HL-60 (cell line): ENCODE measurements at places on chromosomes 1 and 21.

DNA sequence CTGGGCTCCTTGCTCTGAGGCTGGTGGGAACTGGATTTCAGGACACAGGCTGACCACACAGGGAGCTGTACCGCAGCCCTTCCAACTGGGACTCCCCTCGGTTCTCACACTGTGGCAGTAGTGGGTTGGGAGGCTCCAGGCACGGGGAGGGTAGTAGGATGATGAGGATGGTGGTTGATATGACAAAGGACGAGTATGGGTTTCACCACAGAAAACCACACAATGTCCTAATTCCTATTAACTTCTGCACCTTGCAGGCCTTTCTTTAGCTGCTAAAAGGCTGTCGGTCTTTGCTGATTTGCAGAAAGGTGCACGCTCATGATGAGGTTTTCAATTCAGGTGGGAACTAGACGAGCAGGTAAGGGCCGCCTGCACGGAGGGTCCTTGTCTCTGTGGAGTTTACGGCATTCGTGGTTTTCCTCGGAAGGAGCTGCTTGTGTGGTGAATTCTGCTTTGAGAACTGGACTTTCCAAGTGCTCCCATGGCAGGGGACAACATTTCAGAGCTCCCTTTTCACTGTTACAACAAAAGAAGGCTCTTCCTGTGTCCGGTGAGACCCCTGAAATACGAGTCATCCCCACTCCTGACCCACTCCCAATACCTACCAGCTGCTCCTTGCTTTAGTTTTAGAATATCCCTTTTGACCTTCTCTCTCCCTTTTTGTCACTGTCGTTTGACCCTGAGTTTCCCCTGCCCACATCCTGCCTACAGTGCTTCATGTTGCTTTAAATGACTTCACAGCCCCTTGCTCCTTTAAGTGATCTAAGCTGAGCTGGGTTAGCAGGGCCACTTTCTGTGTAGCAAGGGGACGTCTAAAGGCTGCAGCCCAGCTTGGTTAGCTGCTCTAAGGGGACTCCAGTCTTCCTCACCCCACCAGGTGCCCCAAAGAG is 125.1 kb downstream of the MRPS6 start:
- peak; percentile 79 for DNase-seq

GRCh38 chr21:38383411-38384237 is 114.7 kb downstream of the ERG start:
- no peak for DNase-seq

DNA sequence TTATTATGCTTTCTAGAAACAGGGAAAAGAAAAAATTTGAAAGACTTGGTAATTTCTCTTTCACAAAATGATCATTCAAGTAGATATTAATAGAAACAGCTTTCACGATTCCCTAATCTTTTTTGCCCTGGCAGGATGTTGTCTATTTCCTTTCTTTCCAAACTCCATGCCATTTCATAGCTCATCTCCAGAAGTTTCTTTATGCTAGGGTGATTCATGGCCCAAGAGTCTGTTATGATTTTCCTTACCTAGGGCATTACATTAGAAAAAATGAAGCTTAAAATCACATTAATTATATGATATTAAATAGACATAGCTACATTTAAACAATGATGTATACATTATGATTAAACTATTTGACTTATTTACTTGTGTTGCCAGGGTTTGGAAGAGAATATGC is 762.1 kb downstream of the LTN1 start:
- no peak for DNase-seq

GRCh38 chr1:185062710-185063370 is 17.5 kb downstream of the RNF2 start:
- DNase-seq, result no peak

DNA sequence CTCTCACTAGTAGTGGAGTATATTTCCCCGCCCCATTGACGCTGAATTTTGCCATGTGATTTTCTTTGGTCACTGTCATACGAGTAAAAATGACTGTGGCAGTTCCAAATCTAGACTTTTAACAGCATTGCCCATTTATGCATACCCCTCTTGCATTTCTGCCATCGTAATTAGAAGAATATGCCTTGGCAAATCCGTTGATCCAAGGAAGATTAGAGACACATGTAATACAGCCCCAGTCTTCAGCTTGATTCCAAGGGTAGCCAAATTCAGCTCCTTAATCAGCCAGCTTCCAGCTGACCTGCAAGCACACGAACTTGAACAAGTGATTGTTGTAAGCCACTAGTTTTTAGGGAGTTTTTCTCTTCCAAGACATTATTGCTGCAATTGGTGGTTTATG is 290.3 kb upstream of the ADAMTS5 start:
- DNase-seq, result no peak

DNA sequence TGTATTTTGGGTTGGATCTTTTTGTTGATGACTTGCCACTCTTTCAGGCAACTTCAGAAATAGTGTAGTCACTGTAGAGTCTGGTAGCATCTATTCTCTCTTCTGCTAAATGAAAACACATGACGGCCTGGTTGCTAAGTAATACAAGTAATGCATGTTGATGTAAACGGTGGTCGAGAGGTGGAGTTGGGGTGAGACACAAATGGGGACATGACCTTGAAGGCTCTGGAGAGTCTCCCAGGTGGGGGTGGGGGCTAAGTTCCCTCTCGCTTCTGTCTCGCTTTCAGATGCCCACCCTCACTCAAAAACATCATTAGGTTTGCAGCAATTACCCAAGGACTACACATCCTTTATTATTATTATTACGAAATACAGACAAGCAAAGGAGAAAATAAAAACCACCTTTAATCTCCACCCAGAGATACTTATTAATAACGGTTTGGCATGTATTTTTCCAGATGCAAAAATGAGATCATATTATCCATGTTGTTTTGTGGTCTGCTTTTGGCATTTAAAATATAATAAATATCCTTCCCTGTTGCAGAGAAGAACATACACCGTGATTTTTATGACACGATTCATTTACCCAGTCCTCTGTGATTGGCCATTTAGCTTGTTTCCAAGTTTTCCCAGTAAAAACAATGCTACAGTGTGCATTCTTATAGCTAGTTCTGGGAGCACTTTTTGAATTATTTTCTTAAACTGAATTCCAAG is 138.1 kb downstream of the MIS18A start:
- DNase-seq, result no peak

DNA sequence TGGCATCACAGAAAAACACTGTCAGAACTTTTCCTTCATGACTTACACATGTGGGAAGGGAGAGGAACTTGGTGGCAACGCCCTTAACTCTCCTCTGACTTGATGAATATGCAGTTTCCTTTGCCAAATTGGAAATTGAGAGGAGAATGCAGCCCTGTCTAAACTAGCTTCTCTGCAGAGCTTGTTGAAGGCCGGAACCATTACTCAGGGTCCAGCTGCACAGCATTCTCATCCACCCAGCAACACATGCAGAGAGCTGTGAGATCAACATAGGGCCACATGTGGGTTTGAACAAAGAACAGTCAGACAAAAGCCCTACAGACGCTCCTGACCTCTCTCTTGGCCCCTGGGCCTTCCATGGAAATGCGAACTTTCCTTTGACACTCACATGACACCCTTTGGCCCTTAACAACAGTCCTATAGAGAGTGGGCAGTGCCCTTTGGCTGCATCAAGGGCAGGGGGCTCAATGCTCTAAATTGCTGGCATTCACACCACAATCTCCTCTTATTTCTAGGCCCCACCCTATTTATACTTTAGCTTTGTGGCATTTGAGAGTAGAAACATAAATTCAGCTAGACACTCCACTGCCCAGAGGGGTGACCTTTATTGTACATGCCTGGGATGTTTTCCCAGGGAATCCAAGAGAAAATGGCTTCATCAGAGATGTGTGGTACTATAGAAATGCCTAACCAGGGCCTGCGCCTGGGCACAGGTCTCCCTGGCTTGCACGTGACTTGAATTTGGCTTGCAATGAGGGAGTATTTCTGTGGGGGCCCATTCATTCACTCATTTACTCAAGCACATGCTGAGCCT is 64.4 kb downstream of the CDC7 start:
- no peak for DNase-seq

DNA sequence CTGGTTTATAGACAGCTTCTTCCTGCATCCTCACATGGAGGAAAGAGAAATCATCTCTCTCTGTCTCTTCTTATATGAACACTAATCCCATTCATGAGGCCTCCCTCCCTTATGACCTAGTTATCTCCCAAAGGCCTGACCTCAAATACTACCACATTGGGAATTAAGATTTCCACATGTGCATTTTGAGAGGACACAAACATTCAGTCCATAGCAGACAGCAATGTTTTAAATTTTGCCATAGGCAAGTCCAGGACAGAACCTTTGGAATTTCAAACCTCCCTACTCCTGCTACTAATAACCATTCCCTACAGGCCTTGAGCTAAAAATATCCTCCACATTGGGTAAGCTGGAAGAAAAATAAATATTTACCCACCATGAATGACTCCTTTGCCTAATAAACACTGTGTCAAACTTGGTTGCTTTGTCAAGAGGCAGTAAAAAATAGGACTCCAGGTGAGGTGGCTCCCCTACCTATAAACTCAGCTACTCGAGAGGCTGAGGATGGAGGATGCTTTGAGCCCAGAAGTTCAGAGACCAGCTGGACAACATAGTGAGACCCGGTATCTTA is 113.7 kb downstream of the ZNF281 start:
- no peak for DNase-seq

- no peak for DNase-seq
Observed at GRCh38 chr1:97066860-97067259, 345.3 kb downstream of the PTBP2 start.

DNA sequence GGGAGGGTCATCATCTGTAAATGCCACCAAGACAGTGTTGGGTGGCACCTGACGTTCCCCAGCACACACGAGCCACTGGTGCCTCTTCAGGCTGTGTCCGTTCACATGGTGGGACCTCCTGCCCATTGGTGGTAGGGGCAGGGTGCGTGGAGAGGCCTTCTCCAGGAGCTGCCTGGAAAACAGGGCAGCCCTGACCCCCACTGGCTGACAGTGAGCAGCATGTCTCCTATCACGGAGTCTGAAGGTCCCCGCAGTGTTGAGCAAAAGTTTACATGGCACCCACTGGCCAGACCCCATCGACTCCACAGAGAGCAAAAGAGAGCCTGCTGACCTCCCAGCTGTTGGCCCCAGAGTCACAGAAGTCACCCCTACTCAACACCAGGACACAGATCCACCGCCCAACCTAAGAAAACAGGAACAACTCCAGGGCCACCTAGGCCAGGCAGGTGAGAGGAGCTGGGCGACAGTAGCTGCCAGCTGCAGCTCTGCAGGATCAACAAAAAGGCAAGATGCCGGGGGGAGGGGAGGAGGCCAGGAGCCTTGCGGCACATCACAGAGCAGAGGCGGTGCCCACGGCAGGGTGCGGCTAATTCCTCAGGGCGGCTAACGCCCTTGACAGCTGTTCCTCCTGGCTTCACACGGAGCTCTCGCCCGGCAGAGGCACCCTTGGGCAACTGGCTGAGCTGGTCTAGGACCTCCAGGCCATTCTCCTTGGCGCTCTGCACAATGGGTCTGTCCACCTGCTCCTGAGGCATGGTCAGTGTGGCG is 14.4 kb upstream of the IFI6 start:
- DNase-seq, result no peak

- no peak for DNase-seq
Observed at GRCh38 chr1:151839457-151840403, at the start of gene C2CD4D. C2CD4D (minus strand) TSS chr1:151839820; CDS start chr1:151838989, 831 bp downstream.

- no peak for DNase-seq
Observed at GRCh38 chr1:3297756-3298155, 156.7 kb upstream of the ARHGEF16 start.

- no peak for DNase-seq
Observed at GRCh38 chr1:209038735-209039134, 544.8 kb upstream of the CAMK1G start.

- peak; percentile 47 for DNase-seq
Observed at GRCh38 chr1:204127597-204128242, 24.1 kb downstream of the ETNK2 start.

DNA sequence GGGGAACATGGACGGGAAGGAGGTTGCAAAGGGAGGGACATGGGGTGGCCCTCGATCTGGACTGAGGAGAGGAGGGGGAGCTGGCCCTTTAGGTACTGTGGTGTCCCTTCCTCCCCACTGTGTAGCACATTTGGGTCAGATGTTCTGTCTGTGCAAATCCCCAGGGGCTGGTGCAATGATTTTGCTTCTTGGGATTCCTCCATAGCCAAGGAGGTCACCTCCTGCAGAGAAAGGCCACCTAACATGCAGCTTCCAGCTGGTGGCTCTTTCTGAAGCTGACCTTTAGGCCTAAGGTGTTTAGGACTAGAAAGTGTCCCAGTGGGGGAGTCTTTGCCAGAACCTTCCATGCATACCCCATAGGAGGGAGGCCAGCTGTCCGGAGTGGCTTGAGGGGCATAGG is 9.0 kb upstream of the MYOM3 start:
- DNase-seq, result no peak

DNA sequence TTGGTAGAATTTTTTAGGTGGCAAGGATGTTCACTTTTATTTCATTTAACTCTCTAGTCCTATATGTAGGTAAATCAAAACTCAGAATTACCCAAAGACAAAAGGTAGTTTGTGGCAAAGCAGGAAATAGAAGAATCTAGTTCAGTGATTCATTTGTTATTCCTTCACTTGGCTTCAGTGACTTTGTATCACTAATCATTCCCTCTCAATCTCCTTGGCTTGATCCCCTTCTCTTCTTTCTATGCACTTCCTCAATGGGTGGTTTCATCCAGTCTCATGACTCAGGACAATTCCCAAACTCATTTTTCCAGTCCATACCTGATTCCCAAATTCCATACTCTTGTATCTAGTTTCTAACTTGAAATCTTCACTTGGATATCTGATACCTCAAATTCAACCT is 64.9 kb downstream of the PRKACB start:
- no peak for DNase-seq

DNA sequence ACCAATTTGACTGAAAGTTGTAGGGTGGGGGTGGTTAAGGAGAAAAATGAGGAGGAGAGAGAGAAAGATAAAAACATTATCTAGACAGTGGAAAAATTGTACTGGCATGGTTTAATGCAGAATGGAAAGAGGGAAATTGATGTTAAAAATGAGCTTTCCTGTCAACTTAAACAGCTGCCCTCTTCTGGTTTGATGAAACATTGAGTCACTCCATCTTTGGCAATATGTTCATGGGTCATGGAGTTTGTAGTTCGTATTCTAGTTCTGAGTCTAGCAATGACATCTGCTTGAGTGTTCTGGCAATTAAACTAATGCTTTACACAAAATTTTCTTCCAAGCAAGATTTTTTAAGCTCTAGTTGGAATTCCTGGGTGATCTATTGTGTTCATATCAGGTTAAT is 9.6 kb downstream of the ZNF648 start:
- DNase-seq, result no peak

DNA sequence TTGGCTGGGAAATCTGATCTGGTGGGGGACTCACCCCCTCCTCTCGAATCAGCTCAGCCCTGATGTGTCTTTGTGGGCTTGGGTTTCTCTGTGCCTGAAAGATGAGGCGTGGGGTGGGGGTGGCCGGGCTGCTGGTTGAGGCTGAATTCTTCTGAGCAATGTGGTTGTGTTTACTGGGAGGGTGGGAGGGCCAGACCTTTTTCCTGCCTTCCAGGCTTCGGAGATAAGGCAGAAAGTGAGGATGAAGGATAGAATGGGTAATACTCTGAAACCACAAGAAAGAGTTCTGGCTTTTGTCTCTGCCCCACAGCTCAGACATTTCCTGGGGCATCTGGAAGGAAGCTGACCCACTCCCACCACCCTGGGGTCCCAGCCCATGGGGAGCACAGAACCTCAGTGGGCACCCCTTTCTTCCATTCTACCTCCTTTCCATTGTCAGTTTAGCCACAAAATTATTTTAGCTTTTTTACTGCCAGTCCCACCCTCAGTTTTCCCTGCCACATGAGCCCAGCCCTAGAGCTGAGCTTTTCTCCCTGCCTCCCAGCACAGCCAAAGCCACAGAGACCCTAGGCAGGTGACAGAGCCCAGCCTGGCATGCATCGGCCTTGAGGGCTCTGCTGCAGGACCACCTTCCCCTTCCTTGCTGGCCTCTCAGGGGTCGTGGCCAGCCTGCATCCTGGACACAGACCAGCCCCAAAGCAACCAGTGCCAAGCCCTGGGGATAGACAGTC is 11.2 kb downstream of the ALX3 start:
- DNase-seq, result no peak
